ENCODE measurements at places on chromosomes 6 and 20.

DNA sequence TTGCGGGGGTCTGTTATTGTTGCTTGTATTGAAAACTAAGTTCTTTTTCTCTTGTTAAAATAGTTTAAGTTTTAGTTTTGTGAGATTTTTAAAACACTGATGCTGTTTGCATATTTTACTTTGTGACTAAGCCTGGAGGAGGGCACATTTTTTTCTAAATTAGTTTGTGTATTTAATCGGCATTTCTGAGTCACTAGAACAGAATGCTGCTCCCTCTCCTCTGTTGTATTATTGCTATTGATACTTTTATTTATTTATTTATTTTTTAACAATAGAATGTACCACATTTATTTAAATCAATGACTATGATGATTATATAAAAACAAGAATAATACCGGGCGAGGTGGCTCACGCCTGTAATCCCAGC is 5.1 kb upstream of the FAM50B start:
- DNase-seq, result no peak

DNA sequence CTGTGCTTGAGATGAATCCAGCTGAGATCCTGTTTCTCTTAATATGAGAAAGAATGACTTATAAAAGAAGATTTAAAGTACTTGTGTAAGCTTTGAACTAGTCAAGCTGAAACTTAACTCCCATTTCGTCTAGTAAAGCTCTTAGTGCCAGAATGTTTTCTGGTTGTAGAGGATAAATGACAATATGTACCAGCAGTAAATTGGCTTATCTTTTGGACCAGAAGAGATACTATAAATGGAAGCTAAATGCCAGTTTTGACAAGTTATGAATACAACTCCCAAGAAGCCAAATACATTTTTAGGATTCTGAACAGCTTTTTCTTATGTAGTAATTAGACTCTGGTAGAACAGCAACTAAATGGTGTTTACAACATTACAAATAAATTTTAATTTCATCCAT is 608.7 kb downstream of the EYS start:
- DNase-seq, result no peak

DNA sequence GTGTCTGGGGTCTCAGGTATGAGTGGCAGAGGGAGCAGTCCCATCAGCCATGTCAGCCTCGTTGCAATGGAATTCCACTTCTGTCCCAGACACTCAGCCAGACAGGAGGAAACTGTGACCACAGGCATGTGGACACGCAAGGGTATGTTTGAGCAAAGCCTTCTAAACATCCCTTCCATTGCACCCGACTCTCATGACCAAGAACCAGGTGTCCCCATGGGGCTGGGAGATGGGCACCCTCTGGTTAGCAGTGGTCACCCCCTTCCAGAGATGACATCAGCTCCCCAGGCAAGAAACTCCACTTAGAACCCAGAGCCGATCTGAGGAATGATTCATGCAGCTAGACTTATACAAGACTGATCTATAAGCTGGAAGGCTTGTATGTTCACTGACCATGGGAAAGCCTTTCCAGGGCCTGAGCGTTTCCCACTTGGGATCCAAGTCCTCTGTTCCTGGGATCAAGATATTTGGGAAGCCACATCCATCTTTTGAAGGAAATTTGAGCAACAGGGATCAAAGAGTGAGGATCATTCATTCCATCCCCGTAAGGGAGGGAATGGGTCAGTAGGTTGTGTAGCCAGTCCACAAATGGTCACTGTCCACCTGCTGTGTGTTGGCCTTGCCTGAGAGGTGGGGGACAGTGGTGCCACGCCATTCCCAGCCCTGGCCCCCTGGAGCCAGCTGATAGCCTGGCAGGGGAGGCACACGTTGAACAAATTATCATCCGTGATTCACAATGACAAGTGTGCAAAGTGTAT is 3.9 kb upstream of the MRGBP start:
- peak; percentile 61 for DNase-seq

GRCh38 chr6:42260396-42260888 is 42.8 kb upstream of the MRPS10 start:
- DNase-seq, result no peak

DNA sequence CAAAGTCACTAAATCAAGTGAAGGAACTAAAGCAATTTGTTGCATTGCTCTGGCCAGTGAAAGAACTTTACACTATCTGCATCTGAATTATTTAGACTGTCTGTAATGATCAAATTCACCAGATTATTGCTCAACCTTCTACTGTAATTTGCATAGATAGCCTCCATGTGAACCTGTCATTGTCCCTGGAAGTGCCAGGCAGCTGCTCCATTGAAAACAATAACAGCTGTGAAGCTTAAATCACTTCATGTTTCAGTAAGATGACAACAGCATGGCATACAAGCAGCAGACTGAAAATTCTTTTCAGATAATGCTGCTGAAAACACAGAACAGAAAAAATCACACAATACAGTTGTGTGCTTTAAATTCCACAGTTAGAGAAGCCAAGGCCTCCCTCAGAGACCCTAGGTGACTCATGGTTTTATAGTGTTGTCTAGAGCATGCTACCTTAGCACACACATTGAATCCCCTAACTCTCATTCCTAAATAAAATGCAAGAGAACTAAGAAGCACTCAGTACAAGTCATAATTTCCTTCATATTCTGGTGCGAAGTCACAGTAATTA is 248.9 kb downstream of the TPBG start:
- peak; percentile 84 for DNase-seq

DNA sequence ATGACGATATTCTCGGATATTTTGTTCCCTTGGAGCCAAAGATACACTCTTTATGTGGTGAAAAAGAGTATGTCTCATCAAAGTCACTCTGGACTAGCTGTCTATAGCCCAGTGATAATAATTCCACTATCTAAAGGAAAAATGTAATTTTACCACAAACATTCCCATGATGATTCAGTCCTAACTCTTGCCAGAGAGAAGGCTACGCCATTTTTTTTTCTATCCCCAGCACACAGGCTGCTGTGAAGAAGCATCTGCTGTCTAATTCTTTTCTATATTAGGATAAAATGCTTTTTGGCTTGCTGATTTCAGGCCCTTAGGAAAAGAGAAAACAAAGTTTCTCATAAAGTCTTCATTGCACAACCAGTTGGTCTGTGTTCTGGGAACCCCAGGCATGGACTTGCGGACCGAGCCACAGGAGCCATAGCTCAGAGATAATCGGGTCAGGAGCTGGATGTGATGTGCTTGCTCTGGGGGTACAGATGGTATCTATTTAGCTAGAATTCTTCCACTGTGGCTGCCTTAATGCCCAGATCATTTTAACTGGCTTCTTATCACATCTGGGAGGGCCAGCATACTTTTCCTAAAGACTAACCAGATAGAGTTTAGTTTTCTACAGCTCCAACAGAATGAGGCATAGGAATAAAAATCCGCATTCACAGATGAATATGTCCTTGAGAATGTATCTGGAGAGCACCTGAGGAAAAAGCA is 683.7 kb upstream of the ID4 start:
- no peak for DNase-seq

GRCh38 chr6:72328775-72329174 is 293.1 kb upstream of the KCNQ5 start:
- peak; percentile 9 for DNase-seq

DNA sequence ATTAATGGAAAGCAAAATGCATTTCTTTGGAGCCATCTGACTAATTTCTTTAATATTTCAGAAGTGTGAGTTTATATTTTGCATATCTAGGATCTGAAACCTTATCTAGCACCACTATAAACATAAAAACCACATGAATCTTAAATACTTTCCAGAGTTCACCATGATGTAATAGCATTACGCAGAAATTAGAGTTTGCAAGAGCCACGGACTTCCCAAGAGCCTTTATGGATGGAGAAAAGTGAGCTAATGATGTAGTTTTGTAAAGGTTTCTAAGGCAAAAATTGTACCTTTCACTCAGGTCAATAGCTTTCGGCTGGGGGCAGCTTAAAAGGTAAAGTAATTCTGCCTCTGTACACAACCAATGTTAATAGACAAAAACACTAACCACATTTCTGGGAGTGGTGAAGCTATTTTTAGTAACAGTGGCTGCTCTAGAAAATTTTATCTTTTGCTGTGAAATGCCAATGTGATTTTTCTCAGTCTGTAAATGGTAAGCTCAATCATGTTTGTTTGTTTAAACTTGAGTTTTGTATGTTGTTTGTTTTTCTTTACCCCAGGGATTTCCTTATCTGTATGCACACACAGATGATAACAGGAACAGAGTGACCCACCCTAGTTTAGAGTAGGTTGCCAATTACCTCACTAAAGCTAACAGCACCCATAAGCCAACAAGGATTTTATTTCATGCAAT is 80.5 kb downstream of the FILIP1 start:
- peak; percentile 24 for DNase-seq

DNA sequence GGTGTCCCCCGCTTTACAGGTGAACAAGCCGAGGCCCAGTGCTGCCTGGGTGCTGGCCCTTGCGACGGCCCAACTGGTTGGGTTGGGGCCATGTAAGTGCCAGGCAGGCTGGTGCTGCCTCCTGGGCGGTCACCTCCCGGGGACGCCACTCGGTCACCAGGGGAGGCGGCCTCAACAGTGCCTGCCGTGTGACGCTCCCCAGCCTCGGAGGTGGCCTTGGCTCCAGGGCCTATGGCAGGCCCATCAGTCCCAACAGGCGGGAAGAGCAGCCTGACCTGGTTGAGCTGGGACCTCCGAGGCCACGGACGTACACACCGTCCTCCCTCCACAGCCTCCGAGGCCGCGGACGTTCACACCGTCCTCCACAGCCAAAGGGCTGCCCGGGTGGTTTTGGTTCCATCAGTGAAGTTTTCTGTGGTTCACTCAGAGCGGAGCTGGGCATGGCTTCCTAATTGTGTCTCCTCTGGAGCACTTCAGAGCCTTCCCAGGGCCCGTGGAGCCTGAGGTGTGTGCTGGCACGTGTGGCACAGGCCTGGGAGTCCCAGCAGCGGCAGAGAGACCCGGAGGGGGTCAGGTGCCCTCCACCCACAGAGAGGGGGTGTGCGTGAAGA is 19.3 kb upstream of the SLCO4A1 start:
- no peak for DNase-seq

DNA sequence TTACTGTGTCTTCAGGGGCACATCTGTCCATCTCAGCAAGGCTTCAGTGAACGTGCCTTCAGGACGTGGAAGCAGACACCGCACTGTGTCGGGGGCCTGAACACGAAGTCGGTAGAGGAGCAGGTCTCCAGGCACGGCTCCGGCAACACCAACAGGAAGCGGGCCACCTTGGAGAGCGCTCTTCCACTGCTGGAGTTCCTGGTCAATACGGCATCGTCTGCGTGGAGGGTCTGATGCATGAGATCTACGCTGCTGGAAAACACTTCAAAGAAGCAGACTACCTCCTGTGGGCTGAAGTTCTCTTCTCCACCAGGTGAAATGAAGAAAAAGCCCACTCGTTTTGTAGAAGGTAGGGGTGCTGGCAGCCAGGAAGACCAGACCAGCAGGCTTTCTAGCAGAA is 69.3 kb upstream of the SLCO4A1 start:
- DNase-seq, result no peak

GRCh38 chr6:13767121-13767808 is 47.1 kb downstream of the MCUR1 start:
- peak; percentile 79 for DNase-seq
